Activated CD4-positive, alpha-beta T cell treated with anti-CD3 and anti-CD28 coated beads, Interleukin-2, amount 10 ng/mL, durations not matched to agents 7 days and 5 days (primary cell): ENCODE measurements at places on chromosomes 3 and 15.

DNA sequence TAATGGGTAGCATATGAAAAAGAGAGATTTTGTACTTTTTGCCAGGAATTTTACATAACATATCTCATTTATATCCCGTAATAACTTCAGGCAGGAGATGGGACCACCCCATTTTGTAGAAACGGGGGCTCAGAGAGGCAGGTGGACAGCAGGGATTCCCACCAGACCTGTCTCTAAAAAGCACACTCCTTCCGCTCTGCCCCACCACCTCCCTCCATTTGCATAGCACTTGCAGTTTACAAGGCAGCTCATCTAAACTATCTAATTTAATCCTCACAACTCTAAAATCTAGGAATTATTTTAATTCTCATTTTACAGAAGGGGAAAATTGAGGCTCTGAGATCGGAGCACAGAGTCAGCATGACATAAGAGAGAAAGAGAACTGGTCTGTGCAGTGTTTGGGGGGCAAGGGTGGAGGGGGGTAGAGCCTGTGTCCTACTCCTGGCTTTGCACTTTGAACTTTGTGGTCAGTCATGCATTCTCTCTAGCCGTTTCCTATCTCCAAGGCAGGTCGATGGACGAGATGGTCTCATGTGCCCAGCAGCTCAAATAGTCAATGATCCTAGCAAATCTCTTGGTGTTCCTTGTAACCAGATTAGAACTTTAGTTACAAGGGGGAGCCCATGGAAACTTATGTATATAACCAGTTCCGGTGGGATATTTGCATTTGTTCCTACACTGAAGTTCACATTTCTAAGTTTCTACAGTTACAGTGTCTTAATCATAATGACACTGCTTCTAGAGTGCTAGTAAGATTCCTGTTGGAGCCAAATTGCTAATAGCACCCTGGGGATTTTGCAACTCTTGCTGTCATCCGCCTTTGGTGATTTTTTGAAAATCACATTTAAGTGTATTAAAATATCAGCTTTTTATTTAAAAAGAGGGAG, 18.6 kb downstream of the CRYGS start:
- H3K27me3 ChIP-seq: no peaks in the 10 kb centered on the region
- H3K36me3 ChIP-seq: no peaks in the 10 kb centered on the region
- H3K27ac ChIP-seq: no peak overlapping the region
- no peak overlapping the region for H3K4me3 ChIP-seq
- DNase-seq: no peak
- peaks cover 26% of the 10 kb centered on the region for H3K4me1 ChIP-seq

GRCh38 chr15:56927816-56928215, 9.4 kb downstream of the TCF12 start:
- DNase-seq: no peak
- H3K4me1 ChIP-seq: peaks cover 37% of the 10 kb centered on the region
- no peak overlapping the region for H3K27ac ChIP-seq
- H3K36me3 ChIP-seq: peaks cover 64% of the 10 kb centered on the region
- no peak overlapping the region for H3K4me3 ChIP-seq
- no peaks in the 10 kb centered on the region for H3K27me3 ChIP-seq

GRCh38 chr3:70614111-70614510, 301.7 kb upstream of the MDFIC2 start:
- no peaks in the 10 kb centered on the region for H3K36me3 ChIP-seq
- no peak overlapping the region for H3K4me3 ChIP-seq
- no peak overlapping the region for H3K27ac ChIP-seq
- H3K4me1 ChIP-seq: no peaks in the 10 kb centered on the region
- no peak for DNase-seq

- H3K36me3 ChIP-seq: peaks cover 30% of the 10 kb centered on the region
- DNase-seq: no peak
- H3K4me3 ChIP-seq: no peak overlapping the region
- H3K27ac ChIP-seq: no peak overlapping the region
- H3K27me3 ChIP-seq: no peaks in the 10 kb centered on the region
- H3K4me1 ChIP-seq: peaks cover 2% of the 10 kb centered on the region
These were observed 72.0 kb upstream of the TTBK2 start for GRCh38 chr15:42992626-42993025.

- H3K27ac ChIP-seq: no peak within 1 kb of the TSS
- peaks cover 20% of the 10 kb centered on the region for H3K4me1 ChIP-seq
- H3K36me3 ChIP-seq: no peaks in the 10 kb centered on the region
- peak; percentile 41 for DNase-seq
- H3K4me3 ChIP-seq: peak within 1 kb of the TSS; percentile 57
These were observed at the start of gene MYZAP for GRCh38 chr15:57591822-57592367. TSS of gene MYZAP (plus strand) at chr15:57591904. CDS start at chr15:57592035, 131 bp downstream.

DNA sequence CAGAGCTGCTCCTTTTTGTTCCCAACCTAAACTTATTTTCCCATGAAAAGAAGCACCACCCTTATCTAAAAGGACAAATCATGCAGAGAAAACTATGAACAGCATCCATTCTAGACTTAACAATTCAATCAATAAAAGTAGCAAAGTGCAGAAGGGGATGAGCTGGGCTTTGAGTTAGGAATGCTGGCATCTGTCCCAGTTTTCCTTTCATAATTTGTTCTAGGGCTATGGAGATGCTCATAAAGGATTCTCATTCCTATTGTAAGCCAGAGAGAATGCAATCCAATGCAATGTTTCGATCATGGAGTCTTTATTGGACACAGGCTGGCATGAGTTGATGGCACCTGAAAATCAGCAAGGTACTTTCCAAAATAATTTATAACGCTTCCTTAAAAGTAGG, 330.6 kb downstream of the VPS13C start:
- no peak overlapping the region for H3K4me3 ChIP-seq
- H3K27ac ChIP-seq: no peak overlapping the region
- peaks cover 12% of the 10 kb centered on the region for H3K27me3 ChIP-seq
- H3K36me3 ChIP-seq: no peaks in the 10 kb centered on the region

DNA sequence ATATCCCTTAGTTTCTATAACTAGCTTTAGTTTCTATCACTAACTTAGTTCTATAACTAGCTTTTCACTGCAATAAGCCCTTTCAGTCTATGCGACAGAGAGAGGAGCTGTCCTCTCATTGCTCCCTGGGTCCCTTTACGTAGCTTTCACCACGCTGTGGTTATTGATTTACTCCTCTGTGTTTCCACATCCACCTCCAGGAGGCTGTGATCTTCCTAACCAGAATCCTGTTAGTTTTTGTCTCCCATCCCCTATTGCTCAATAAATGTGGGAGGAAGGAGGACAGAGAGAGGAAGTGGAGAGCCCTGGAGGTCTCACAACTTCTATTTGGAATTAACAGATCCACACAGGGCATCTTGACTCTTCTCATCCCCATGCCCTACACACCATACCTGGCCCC, 1036.1 kb downstream of the MCTP2 start:
- H3K4me1 ChIP-seq: peaks cover 2% of the 10 kb centered on the region
- no peak overlapping the region for H3K27ac ChIP-seq
- DNase-seq: no peak
- peaks cover 32% of the 10 kb centered on the region for H3K27me3 ChIP-seq
- H3K36me3 ChIP-seq: no peaks in the 10 kb centered on the region
